NB4 (cell line): ENCODE measurements at places on chromosomes 6 and 20.
A peak's percentile ranks its signal among the peaks of the same experiment; 100 is the strongest.

DNA sequence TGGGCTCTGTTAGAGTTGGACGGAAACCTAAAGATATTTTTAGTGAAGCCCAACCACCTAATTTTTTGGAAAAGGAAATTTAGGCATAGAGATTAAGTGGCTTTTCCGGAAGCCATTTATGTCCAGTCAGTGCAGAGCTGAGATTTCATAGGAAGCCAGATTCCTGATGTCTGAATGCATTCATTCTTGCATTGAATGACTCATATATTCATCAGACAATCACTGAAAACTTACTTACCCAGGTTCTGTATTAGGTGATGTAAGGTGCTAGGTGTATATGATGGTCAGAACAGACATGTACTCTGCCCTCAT lies 4.1 kb downstream of the SH3BGRL2 start:
- no peak for DNase-seq

DNA sequence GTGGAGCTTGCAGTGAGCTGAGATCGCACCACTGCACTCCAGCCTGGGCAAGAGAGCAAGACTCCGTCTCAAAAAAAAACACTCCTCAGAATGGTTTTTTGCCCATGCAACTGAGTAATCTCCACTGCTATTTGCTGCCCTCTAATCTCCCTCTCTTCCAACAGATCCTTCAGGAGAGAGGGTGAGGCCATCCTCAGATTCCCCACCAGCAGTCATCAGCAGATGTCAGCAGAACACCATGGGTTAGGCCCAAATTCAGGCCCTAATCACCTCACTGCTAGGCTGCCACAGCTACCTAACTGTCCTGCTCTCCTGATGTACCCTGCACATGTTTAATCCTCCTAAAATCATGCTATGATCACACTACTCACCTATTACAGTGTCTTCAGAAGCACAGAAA lies 63.2 kb upstream of the BEND6 start:
- peak; percentile 26 for DNase-seq

DNA sequence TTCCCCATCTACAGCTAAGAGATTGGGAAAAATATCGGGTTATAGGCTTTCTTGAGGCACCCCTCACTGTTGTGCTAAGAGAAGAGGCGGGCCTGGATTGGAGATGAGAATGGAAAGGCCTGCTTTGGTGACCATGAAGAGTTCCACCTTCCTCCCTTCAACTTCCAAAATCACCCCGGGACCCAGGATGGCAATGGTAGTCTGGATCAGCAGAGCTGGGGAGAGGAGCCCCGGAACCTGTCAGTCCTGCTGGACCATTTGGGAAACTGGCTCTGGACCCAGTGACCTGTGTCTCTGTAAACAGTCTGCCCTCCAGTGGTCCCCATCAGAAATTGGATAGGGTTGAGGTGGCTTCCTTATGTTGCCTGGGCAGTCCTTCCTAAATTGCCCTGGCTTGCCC lies 1085.6 kb downstream of the KHDRBS2 start:
- DNase-seq, result no peak

- no peak for DNase-seq
These were observed 52.3 kb upstream of the TBX18 start for GRCh38 chr6:84816741-84817140.

DNA sequence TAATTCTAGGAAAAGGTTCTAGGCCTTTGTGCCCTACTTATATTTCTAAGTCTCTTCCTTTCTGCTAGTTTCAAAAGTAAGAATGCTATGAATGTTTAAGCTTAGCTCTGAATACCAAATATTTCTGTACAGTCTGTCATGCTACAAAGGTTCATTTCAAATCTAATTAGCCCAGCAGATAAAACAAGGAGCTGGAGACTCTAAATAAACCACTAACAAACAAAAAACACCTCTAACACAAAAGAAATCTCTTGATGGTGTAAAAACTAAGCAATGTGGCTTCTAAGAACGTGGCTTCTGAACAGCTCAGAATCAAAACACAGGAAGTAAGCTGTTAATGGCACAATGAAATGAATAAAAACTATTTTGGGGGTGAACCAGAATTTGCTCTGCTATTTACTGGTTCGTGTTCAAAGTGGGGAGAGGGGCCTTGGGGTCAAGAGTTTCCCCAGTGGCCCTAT lies 198.3 kb downstream of the BCAS1 start:
- DNase-seq, result no peak

- DNase-seq, result no peak
These were observed 13.9 kb downstream of the TOMM6 start for GRCh38 chr6:41801380-41801779.

GRCh38 chr6:41970436-41970846 lies 28.8 kb upstream of the CCND3 start:
- peak; percentile 93 for DNase-seq

DNA sequence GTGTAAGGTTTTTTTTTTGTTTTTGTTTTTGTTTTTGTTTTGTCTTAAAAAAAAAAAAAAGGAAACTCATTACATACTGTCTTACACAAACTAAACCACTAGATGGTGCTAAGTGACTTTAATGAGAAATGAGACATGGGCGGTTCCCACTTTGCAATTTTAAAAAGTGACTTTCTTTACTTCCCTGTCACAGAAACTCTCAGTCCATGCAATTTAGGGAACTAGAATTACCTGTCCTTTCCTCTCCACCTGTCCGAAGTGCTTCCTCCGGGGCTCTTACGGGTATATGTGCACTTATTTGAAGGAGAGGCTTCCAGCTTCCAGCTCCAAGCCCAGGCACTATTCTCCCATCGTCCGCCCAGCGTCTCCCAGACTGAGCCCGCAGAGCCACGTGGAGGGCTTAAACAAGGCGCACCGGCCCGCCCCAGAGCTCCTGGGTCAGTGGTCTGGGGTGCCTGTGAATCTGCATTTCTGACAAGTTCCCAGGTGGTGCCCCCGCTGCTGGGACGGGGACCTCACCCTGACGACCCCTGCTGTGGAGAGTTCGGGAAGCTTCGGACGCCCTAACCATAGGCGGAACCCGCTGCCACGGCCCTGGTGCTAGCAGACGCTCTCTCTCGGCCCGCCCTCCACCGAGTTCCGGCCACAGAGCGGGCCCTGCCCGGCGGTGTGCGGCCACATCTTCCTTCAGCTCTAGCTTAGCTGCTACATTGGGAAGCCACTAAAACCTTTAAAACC lies 26.1 kb downstream of the BFSP1 start:
- DNase-seq, result peak; percentile 86

GRCh38 chr20:14707026-14707680 lies 369.7 kb upstream of the FLRT3 start:
- DNase-seq, result no peak

GRCh38 chr6:136192902-136193301 lies 57.2 kb downstream of the MTFR2 start:
- no peak for DNase-seq

DNA sequence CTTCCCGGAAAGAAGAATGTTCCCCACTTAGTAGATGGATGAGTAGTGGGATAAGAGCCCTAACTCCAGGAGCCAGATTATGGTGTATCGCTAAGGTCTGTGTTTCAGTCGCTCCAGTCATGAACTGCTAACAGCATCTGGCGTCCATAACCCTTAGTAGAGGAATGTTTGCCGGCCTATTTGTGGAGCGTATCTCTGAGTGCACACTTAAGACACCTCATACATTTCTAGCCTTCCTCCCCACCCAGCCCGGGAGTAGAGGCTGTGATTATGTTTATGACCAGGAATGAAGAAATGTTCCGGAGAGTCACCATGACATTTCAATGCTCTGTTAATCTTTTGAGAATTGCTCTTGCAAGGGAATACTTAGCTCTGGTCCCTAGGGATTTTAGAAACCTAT lies 251.1 kb upstream of the SOX4 start:
- no peak for DNase-seq

DNA sequence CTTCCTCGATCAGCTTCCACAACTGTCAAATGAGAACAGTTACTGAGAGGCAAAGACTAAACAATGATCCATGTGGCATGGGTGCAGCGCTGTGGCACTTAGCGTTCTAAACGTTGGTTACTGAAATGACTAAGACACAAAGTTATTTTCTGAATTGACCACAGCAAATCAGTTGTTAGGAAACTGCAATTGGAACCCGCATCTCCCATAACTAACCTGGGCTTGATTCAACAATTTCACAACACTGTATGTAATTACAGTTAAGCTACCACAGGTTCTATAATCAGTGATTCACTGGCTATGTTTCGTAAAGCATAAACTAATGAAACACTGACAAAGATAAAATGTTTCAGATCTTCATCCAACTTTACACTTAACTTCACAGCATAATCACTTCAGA lies 12.5 kb downstream of the WDR27 start:
- no peak for DNase-seq

- no peak for DNase-seq
These were observed 16.4 kb downstream of the CHD6 start for GRCh38 chr20:41601742-41602141.

- DNase-seq, result no peak
These were observed 108.7 kb downstream of the ARHGAP18 start for GRCh38 chr6:129601323-129601722.

GRCh38 chr6:41682497-41683272 lies 44.4 kb downstream of the MDFI start:
- DNase-seq, result no peak

DNA sequence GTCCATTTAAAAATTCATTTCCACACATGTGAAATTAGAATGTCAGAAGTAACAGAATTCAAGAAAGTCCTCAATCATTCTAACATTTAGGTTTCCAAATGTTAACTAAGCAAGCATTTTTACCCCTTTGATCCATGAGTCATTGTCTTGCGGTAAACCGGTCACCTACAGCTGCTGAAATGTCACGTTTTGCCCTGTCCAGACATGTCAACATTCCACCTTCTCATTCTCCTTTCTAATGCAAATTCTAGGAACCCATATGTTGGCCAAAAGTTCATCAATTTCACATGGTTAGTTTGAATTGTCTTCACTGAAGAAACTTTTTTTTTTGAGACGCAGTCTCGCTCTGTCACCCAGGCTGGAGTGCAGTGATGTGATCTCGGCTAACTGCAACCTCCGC lies 117.2 kb downstream of the IPCEF1 start:
- DNase-seq, result no peak

DNA sequence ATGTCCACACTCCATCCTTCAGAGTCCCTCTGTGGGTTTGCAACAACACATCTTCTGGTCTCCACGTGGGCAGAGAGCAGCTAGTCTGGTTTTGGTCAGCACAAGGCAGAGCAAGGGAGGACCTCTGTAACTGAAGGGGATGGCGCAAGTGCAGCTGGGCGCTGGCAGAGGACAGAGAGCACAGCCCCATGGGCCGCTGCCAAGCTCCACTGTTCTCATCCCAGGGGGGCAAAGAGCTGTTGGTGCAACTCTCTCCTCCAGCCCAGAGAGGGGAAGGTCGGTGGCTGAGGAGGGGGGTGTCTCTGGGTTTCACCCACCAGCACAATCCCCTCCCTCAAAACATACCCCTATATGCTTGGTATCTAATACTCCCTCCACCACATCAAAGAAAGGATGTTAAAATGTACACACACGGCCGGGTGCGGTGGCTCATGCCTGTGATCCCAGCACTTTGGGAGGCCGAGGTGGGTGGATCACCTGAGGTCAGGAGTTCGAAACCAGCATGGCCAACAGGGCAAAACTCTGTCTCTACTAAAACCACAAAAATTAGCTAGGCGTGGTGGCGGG lies 9.1 kb downstream of the ATP9A start:
- peak; percentile 22 for DNase-seq

GRCh38 chr6:129485746-129486145 lies 224.2 kb downstream of the ARHGAP18 start:
- DNase-seq, result no peak

GRCh38 chr20:8722277-8722928 lies 346.5 kb upstream of the PLCB4 start:
- peak; percentile 82 for DNase-seq

GRCh38 chr20:47973519-47974233 lies 188.4 kb upstream of the SULF2 start:
- peak; percentile 40 for DNase-seq

DNA sequence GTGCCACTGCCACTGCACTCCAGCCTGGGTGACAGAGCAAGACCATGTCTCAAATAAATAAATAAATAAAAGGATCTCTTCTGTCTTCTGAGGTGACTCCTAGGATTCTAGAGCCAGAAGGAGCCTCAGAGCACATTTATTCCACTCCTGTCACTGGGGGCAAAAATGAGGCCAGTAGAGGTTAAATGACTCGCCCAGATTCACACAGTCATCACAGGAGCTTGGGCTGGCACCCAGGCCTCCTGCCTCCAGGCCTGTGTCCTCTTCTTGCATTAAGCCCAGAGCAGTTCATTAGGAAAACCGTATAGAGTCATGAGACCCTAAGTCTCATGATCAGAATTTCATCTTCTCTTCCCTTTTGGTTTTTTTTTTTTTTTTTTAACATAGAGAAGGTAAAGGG lies 243.3 kb downstream of the NRN1 start:
- no peak for DNase-seq

- DNase-seq, result peak; percentile 59
These were observed 63.1 kb upstream of the KLHL31 start for GRCh38 chr6:53728570-53729194.
